ENCODE measurements at places on chromosomes 1 and 21. TPM values are rescaled to one million over a fixed set of nuclear protein-coding genes. Genes with fewer than 3 reads are reported as not detected.

The LRRC47 gene
- total RNA-seq = 41.4 TPM

The CR2 gene
- total RNA-seq = not detected

The SYPL2 gene
- 12.3 TPM for total RNA-seq

The APOBEC4 gene
- total RNA-seq = not detected

The CFHR5 gene
- not detected for total RNA-seq

The AIM2 gene
- 0.76 TPM for total RNA-seq

The CNR2 gene
- total RNA-seq = not detected

The ZNF678 gene
- total RNA-seq = 3.9 TPM

DNA sequence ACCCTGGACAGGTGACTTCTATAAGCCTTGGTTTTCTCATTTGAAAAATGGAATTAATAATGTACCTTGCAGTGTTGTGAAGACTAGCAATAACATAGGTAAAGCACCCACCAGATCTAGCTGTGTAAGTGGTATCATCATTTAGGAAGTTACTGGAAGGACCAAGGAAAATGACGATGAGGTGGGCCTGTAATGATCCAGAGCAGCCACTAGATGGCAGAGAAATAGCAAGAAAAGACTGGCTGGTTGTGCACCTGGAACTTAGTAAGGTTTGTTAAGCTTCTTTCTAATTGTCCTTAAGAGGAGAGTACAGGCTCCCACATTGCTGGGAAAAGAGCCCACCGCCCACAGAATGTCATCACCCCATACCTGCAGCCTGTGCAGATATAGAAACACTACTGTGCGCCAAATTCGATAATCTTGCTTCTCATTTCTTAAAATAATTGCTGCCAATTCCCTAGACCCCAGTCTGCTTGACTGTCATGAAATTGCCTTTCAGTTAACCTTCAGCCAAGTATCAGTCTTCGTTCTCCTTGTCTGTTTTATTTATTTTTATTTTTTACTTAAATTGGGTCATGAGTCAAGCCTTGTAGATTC lies 37.2 kb downstream of the WNT4 start:
- no peak for DNase-seq

- DNase-seq = no peak
Observed at GRCh38 chr1:27536010-27536757, 46.2 kb upstream of the WASF2 start.

- DNase-seq = no peak
Observed at GRCh38 chr1:54341763-54342162, 64.4 kb downstream of the SSBP3 start.

DNA sequence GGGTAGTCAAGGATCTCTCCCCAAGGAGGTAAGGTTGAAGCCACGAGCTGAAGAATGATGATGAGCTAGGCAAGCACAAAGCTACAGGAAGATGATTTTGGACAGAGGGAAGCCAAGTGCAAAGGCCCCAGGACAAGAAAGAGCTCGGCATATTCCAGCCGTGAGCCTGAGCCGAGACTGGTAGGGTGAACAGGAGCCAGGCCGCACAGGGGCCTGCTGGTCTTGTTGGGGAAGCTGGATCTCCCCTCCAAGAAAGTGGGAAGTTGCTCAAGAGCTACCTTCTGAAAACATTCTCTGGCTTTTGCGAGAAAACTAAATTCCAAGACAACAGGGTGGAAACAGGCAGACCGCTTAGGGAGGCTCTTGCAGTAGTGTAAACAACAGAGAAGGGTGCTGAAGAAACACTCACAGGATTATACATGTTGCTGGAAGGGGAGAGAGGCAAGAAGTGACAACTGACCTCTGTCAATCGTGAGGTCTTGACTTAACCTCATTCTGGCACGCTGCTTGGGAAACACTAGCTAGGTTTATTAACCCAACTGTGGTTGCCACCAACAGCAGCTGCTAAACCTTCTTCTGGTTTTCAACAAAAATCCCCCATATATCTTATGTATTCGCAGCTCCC lies 625.2 kb downstream of the SMYD3 start:
- DNase-seq = no peak

DNA sequence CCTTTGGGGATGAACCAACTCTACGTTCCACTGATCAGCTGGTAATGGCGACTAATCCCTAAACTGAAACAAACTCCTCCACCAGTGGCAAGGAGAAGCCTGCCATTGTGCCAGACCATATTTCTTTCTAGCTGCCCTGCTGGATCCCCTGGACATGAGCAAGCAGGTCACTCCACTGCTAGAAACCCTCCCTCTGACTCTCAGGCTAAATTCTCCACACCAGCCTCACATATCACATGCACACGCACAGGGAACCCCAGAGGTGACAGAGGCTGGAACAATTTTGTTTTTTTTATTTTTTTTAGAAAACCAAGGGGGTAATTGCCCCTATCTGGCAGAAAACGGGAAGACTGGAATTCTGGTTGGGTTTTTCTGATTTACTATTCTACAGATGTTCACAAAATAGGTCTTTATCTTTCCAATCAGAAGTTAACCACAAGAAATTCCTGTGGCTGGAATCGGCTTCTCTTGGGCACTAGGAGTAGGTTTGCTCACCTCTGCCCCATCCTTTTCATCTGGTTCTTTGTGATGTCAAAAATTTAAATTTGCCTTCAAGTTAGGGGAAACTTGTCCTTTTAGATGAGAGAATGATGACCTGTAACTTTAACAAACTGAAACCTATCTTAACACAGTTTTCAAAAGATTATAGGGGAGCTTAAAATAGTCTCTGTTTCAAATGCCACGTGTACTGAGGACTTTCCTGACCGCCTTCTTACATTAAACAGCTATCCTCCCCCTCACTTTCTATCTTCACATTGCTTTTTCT lies 258.1 kb downstream of the SDCCAG8 start:
- no peak for DNase-seq

GRCh38 chr1:161884475-161884874 lies 118.4 kb downstream of the ATF6 start:
- no peak for DNase-seq

- no peak for DNase-seq
Observed at GRCh38 chr1:189669846-189670245, 807.8 kb downstream of the BRINP3 start.

- DNase-seq = no peak
Observed at GRCh38 chr1:36157115-36157903, 1.3 kb downstream of the MAP7D1 start.

GRCh38 chr1:44015206-44015605 lies 16.1 kb downstream of the SLC6A9 start:
- peak; percentile 70 for DNase-seq

GRCh38 chr1:30697571-30698376 lies 25.6 kb downstream of the MATN1 start:
- no peak for DNase-seq

DNA sequence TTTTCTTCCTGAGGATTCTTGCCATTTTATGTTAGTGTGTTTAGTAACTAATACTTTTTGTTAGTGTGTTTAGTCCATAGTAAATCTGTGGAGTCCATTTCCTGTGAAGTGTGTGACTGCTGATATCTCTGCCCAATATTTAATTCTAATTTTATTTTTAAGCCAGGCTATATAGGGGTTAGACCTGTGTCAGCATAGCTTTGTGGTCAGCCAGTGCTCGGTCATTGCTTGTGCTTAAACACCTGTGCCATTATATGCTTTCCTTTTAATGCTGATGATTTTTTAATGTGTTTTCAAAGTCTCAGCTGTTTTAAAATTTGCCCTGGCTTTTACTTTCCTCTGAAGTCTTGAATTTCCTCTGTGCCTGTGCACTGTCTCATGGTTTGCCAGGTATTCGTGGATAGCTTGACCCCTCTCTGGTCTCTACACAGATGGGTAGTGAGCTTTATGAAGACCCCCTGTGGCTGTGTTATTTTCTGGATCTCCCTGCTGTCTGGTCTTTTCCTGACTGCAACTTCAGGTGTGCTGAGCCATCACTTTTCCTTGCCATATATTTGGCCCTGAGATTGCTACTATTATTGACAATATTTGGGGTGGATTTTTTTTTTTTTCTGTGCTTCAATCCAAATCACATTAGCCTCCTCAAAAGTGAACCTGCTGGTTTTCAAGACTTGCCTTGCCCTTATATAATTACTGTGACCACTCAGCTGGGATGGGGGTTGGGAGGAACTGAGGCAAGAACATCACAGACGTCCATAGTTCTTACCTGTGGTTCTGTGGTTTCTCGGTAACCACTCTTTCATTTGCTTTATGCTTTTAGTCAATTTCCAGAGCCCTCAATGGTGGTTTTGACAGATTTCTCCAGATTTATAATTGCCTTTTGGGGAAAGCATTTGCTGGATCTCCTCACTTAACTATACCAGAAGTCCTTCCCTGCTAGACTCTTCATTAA lies 59.6 kb downstream of the RPS6KC1 start:
- no peak for DNase-seq

DNA sequence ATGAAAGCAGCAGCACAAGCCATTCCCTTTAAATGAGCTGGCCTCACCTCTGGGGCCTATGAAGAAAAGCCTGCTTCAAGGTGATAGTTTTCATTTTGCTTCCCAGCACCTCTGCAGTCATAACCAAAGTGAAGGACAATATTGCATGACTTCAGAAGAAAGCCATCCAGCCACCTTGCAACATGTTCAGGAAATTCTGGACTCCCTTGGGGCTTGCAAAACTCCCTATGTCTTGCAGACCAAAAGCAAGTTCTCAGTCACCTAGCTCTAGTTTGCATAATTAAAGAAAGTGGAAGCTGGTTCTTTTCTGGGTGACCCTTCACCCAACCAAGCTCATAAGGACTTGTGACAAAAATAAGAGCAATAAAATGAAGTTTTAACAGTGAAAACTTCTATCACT lies 87.6 kb downstream of the GFI1 start:
- DNase-seq = no peak

DNA sequence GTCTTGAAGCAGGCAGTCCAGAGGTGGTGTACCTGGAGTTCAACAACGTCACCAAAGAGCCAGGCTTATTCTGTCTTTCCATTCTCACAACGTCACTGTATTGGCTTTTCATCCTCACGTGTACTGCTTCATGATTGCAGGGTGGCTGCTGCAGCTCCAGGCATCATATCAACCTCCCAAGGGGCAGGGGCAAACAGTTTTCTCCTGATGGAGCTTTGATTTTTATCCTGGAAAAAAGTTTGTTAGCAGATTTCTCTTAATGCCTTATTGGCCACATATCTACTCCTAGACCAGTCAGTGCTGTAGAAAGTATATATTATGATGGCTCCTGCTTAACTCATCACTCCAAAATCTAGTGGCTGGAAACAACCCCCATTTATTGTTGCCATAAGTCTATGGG lies 8.3 kb upstream of the OPRD1 start:
- no peak for DNase-seq

DNA sequence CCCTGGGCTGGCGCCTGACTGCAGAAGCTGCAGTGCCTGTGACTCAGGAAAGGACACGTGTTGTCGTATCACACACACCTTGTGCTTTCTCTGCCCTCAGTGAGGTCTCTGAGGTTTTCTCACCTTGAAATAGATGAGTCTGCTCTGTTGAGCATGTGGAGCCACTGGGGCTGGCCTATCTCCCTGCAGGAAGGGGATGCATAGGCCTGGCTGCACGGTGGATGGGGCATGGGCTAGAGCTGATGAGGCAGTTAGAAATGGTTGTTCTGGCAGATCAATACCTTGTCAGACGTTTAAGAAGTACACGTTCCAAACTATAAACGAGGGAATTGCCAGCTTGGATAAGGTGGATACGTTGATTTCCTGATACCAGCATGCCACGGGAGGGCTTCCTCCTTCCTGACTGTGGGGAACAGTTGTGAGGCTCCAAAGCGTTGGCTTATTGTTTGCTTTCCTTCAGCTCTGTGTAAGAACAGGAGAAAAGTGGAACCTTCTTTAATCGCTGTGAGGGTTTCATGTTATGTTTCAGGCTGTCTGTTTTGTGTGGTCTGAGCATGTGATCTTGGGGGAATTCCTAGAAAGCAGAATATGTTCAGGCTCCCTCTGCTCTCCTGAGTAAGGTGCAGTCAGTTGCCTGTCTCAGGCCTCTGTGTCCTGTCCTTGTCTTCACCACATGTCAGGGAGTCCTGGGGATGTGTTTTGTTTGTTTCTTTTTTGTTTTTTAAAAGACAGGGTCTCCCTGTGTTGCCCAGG lies 44.8 kb downstream of the PCNT start:
- DNase-seq = no peak

DNA sequence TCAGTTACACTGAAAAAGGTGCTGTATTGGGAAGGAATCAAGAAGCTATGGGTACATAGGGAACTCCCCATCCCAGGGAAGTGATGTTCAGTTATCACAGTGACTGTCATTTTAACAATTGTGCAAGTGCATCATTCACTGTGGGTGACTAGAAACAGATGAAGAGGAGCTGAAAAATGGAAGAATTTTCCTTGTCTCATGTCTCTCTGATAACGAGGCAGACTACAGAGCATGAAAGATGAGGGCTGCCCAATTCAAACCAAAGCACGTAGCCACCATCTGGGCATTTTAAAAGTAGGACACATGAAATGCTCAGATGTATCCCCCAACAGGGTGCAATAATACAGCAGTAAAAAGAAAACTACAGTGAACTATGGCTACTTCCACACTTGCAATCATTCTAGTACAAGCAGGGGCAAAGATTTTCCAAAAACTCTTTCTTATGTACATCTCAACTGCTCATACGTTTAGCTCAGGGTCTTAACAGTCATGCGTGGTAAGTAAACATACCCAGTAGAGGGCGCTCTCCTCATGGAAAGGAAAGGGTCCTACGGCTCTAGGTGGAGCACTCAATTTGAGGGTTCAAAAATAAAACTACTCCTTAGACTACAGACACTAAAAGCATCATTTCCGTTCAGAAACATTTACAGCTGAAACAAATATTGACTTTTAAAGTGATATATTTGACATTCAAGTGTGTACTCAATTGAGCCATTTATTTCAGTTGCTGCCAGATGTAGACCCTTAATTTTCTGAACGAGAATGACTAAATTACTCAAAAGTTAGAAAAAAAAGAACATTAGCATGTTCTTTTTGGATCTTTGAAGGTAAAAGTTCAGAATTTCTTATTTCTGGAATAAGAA lies 143.2 kb downstream of the KCTD3 start:
- no peak for DNase-seq

GRCh38 chr21:45959779-45960390 lies 21.7 kb upstream of the COL6A1 start:
- DNase-seq = no peak

DNA sequence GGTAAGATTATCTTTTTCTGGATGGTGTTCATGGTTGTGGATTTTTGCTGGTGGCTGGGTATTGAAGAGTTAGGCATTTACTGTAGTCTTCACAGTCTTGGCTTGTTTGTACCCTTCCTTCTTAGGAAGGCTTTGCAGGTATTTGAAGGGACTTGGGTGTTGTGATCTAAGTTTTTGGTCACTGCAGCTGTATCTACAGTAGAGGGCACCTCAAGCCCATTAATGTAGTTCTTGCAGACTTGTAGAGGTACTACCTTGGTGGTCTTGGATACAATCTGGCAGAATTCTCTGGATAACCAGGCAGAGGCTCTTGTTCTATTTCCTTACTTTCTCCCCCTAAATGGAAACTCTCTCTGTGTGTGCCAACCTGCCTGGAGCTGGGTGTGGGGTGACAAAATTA lies 155.8 kb upstream of the BRINP3 start:
- no peak for DNase-seq

- DNase-seq = no peak
Observed at GRCh38 chr1:5493275-5493674, 498.9 kb downstream of the NPHP4 start.

DNA sequence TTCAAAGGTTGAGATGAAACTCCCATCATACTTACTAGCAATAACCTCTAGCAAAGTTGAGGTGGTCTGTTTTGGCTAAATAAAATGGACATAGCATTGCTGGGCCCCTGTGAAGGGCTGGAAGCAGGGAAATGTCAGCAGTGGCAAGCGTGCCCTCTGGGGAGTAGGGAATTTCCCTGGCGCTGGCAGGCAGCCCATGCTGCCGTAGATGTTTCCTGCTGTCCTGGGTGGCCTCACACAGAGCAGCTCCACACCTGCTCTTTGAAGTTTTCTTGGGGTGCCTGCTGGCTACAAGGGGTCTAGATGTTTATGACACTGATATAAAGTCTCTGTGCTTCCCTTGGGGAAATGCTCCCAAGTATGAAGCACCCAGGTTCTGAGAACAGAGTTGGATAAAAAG lies 30.2 kb downstream of the ADARB1 start:
- no peak for DNase-seq
